Naive thymus-derived CD8-positive, alpha-beta T cell (primary cell): ENCODE measurements at places on chromosomes 3 and 15.

GRCh38 chr3:64395490-64395889 lies 170.2 kb upstream of the PRICKLE2 start:
- no peak for DNase-seq

DNA sequence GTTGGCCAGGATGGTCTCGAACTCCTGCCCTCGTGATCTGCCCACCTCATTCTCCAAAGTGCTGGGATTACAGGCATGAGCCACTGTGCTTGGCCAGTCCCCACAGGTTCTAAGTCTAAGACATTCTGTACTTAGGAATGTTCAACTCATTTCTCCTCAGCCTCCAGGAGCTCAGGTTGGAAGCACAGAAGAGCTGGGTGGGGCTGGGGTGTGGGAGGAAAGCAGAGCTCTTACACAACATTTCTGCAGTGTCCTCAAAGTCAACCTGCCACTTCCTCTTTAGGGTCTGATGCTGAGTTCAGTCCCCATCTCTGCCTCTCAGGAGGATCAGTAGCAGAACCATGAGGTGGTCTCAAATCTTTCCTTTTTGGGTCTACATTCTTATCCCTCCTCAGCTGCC lies 75.5 kb downstream of the MRPL46 start:
- DNase-seq, result no peak

GRCh38 chr15:60191821-60192220 lies 187.7 kb downstream of the FOXB1 start:
- no peak for DNase-seq

DNA sequence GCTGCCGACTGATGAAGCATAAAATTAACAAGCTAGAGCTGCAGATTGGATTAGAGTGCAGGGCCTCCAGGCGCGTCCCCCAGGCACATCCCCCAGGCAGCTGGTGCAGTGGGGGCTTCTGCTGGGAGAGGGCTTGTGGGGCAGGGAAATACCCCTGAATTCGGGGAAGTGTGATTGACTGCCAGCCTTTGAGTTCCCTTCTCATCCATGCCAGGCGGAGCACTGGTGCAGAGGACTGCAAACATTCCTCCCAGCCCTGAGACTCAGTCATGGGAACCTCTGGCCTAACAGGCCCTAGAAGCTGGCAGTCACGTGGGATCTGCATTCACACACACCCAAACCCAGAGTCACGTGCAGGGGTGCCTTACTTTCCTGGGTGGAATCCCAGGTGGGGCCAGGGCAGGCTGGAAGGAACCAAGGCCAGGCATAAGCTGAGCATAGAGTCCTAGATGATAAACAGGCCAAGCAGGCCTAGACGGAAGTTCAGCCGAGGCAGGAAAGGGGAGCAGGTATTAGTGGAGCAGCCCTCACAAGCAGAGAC lies 46.2 kb upstream of the SEC22A start:
- DNase-seq, result peak; percentile 10

GRCh38 chr3:153848702-153849101 lies 272.5 kb upstream of the ARHGEF26 start:
- DNase-seq, result no peak

GRCh38 chr15:60740787-60741354 lies 261.9 kb upstream of the ICE2 start:
- no peak for DNase-seq

DNA sequence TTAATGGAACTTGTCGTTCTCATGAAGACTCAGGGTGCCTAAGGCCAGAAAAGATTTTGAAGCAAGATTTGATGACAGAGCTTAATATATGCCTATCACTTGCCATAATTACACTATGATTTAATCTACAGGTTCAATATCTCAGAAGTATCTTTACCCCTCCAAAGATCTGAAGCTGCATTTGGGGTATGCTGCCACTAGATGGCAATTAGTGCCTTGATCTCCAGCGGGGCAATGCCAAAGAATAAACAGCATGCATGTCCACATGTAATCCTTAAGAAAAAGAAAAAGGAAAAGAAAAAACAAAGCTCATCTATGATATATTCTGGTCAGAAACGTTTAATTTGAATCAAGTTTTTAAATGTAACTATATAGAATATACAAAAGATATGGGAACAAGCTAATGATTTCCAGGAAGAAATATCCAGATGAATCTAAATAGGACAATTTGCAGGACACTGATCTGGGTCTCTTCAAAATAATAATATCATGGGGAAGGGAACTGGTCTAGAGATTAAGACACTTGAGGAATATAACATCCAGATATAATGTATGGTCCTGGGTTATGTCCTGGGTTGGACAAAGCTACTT lies 55.0 kb upstream of the SOX14 start:
- no peak for DNase-seq

DNA sequence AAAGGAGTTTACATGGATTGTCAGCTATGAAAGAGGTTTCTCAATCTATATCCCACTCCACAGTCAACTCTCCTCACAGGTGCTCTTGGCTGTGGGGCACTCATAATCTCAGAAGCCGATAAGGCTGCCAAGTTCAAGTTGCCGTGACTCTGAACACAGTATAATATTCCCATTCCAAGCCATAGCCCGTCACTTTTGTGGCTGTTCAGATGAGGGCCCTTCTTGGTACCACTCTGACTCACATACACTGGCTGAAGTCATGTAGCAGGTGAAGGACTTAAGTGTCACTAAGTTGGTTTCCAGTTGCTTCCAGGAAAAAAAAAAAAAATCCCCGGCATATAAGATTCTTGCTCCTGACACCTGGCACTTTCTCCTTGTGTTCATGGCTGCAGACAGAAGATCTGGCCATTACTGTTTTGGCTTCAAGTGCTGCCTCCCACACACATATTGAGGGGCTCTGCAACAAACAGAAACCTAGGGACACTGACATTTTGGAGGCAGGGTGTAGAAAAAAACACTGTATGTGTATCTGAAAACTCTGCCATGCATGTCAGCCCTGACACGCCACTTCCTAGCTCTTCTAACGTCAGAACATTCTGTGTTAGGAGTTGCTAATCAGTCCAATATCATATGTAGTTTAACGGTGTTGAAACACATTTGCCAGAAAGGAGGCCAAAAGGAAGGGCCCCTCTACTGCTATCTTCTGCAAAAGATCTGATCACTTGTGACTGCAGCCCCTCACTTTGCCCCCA lies 170.2 kb upstream of the ICE2 start:
- no peak for DNase-seq

GRCh38 chr3:188034989-188035388 lies 119.0 kb upstream of the LPP start:
- DNase-seq, result no peak

- DNase-seq, result no peak
Observed at GRCh38 chr15:47715856-47716445, 1.4 kb upstream of the SEMA6D start.

DNA sequence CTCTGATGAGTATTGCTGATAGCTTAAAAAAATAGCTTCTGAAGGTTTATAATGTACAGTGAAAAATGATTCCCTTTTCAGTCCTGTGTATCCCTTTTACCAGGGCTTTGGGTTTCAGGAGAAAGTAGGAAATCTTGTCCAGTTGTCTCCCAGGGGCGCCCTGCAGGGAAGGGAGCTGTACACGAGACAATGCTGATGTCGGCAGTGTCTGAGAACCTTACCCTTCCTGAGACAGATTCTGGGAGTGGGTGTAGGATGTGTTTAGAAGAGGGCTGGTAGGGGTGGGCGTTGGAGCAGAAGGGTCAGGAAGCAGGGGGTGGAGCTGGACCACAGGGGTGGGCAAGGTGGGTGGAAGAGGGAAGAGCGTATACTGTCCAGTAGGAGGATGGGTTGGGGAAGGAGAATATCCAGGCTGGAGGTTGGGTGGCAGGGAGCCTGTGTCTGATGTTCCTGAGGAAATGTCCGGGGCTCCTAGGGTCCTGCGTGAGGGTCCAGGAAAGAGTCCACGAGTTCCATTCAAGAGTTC lies 5.6 kb downstream of the THPO start:
- no peak for DNase-seq

- no peak for DNase-seq
Observed at GRCh38 chr3:186105543-186105942, 3.3 kb downstream of the ETV5 start.

DNA sequence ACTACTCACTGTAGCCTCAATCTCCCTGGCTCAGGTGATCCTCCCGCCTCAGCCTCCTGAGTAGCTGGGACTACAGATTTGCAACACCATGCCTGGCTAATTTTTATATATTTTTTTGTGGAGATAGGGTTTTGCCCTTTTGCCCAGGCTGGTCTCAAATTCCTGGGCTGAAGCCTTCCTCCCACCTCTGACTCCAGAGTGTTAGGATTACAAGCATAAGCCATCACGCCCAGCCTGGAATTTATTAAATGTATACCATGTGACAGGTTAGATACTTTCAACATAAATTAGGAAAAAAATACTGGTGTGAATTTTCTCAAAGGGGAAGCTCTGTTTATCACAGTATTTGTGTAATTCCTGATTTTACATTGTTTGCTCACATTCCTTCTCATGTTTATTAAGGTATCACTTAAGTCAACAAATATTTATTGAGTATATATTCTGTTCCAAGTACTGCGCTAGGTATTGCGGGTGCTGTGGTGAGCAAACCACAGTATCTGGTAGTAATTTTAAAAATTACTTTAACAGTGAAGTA lies 24.8 kb downstream of the PPP4R2 start:
- no peak for DNase-seq

DNA sequence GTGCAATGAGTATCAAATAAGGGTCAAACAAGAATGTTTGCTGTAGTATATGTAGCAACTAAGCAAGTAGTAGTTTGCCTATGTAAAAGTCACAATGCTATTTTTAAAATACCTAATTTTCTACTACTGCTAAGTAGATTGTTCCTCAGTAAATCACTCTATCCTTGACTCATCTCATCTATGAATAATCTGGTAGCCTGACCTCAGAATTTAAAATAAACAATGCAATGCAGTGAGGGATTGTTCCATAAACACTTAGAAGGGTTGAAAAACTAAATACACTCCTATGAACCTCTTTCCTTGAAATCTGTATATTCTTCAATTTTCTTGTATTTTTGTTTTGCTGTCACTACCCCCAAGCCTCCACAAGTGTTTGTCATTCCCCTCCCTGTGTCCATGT lies 253.3 kb downstream of the TBC1D5 start:
- no peak for DNase-seq

- DNase-seq, result no peak
Observed at GRCh38 chr3:56835650-56836227, 34.0 kb upstream of the ARHGEF3 start.

DNA sequence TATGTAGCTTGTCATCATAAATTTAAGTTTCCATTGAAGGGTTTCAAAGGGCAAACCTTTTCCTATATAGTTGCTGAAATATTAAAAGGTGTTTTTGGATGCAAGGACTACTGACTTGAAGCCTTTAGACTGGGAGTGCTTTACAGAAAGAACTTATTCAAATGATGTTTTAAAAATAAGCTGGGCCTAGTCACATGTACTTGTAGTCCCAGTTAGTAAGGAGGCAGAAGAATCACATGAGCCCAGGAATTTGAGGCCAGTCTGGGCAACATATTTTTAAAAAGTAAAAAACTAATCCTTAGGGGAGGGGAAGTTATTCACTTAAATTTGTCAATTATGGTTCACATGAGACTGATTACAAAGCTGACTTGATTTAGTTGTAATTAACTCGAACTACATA lies 65.0 kb downstream of the SMARCC1 start:
- no peak for DNase-seq

- DNase-seq, result no peak
Observed at GRCh38 chr3:170751899-170752293, 118.1 kb downstream of the RPL22L1 start.

DNA sequence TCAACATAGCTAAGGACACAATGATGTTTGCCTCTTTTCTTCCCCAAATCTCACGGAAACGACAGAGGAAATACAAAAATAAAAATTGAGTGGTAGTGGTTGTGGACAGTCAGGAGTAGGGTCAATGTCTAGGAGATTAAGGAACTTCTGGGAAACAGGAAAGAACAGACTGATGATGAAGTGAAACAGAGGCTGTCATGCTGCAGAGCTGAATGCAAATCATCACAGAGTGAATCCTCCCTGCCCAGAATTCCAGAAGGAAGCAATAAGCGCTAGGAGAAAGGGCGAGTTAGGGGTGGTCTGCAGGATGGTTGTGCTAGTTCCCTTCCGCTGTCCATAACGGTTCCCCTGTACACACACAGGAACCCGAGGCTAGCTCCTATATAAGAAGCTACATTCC lies 64.7 kb upstream of the POMGNT2 start:
- no peak for DNase-seq

GRCh38 chr3:147404000-147404799 lies 2.1 kb downstream of the ZIC4 start:
- DNase-seq, result no peak

DNA sequence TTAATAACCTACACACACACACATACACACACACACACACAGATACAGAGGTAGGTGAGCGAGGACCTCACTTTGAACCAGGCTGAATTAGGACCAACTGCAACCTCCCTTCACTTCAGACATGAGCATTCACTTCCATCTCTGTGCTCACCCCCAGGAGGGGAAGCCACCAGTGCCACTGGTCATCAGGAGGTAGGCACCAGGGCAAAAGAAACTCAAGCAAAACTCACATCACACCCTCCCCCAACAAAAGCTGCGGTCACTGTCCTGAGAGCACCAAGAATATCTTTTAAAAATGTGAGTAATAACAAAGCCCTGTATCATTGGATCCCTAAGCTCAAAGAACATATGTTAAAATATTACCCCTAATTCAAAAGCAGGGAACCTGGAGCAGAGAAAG lies 8.1 kb downstream of the FOXP1 start:
- DNase-seq, result no peak

DNA sequence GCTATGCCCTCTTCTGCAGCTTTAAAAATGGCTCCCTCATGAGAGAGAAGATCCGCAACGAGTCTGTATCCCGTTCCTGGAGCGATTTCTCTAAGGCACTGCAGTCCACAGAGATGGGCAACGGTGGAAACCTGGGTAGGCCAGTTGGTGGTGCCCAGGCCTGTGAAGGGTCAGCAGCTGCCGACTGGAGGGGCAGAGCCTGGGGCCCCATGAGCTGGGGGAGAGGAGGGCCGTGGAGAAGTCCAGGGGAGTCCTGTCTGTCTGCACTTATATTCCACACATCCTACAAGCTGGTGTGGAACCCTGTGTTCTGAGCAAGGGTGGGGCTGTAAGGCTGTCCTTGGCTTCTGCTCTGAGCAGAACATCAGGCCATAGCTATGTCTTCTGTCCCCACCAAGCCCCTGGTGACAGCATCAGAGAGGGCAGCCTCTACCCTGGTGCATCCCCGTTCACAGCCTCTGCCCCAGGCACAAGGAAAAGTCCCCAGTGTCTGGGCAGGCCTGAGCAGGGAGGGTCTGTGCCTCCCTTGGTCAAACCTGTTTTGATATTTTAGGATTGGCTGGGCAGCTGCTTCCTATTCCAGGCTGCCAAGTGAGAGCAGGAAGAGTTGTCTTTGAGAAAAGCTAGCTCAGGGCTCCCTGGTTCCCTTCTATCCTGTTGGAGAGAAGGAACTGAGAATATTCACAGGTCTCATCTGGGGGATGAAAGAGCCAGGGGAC lies 29.7 kb downstream of the XYLB start:
- DNase-seq, result no peak

DNA sequence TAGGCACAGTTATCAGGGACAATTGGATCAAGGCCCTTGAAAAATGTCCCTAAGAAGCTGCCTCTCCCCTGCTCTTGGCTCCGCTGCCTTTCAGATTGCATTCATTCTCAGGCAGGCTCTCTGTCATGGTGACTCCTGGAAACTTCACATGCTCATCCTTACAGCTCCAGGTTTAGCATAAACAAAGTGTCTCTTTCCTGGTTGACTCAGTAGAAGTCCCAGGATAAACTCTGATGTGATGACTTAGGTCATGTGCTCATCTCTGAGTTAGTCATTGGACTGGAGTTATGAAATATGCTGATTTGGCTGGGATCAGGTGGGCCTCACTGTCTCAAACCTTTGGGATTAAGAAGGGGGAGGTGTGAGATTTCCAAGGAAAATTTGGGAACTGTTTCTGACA lies 243.8 kb downstream of the ZNF621 start:
- DNase-seq, result no peak

- DNase-seq, result no peak
Observed at GRCh38 chr15:96264351-96264798, 66.1 kb upstream of the NR2F2 start.
